Left renal pelvis (tissue), 4 donors: ENCODE measurements at places on chromosomes 1 and 21.

DNA sequence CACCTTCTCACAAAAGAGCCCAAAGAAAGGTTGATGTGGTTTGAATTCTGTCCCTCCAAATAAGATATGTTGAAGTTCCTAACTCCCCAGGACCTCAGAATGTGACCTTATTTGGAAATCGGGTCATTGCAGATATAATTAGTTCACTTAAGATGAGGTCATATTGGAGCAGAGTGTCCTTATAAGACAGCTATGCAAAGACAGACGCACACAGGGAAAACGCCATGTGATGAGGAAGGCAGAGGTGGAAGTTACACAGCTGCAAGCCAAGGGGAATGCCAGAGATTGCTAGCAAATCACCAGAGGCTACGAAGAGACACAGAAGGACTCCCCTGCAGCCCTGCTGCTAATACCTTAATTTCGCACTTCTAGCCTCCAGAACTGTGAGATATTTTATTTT is 5.2 kb upstream of the ABCB10 start:
- no peak for DNase-seq

DNA sequence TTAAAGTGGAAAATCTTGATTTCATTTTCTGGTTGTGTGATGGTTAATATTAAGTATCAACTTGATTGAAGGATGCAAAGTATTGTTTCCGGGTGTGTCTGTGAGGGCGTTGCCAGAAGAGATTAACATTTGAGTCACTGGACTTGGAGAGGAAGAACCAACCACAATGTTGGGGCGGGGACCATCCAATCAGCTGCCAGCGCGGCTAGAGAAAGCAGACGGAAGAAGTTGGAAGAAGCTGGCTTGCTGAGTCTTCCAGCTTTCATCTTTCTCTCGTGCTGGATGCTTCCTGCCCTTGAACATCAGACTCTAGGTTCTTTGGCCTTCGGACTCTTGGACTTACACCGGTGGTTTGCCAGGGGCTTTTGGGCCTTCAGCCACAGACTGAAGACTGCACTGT is 832.6 kb upstream of the TMPRSS15 start:
- DNase-seq = no peak

GRCh38 chr1:10530281-10530740 is 55.6 kb downstream of the PEX14 start:
- DNase-seq = no peak

GRCh38 chr1:3180915-3181314 is 111.9 kb downstream of the PRDM16 start:
- no peak for DNase-seq

DNA sequence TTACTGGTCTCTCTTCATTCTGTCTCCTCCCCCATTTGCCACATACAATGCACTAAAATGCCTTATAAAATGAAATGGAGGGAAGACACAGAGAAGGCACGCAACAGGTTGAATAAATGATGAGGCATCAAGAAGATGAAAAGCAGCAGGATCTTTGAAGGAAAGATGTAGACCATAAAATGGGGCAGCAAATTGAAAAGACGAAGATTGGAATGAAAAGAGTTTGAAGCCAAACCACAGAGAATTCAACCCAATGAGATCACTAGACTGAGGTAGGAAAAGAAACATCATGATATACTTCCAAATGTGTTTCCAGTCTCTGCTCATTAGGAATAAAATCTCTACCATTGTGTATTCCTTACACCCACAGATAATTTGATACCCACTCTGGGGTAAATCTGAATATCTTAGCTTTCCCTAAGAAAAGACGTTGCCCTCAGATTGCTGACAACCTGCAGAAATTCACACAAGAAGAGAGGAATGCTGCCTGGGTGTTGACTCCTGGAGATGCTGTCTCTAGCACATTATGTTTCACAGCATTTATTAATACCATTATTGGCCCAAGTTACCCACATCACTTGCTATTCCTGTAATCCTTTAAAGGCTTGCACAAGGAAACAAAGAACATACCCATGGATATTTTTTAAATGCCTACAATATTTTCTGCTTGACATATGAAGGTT is 230.9 kb downstream of the LTN1 start:
- DNase-seq = no peak

GRCh38 chr1:20248971-20249612 is 41.6 kb upstream of the VWA5B1 start:
- no peak for DNase-seq

GRCh38 chr1:11957398-11957797 is 22.8 kb upstream of the MFN2 start:
- DNase-seq = no peak

DNA sequence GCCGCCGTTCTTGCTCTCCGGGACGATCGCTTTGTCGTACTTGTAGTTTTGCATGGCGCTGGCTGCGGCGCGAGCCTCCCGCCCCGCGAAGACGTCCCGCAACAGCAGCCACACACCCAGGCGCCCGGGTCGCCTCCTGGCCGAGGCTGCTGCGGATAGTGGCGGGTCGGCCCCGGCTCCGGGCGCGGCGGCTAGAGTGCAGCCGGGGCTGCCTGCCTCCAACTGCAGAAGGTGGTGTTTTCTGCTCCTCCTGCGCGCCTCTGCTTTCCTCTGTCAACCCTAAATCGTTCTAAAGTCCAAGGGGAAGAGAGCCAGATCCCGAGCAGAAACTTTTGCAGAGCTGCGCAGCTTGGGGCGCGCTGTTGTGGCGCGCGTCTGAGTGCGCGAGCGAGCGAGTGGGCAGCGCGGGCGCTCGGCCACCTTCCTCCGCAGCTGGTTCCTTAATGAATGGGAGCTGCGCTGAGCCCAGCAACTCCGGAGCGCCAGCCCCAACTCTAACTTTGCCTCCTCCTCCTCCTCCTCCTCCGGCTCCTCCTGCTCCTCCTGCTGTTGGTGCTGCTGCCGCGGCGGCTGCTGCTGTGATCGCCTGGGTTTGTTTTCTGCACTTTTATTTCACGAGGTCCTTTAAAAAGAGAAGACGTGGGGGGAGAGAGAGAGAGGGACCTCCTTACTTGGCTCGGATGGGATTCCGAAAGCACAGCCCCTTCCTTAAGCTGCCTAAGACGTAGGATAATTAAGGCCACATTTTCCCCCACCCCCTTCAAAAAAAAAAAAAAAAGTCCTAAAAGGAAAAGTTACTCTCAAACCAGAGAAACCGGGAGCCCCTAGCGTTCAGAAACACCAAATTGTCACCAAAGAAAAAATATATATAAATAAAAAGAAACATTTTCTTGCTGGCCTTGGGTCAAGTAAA is at the start of gene PLPP3:
Gene PLPP3, minus strand, starts transcription at position 601 of the 913 bp plus-strand sequence. Its CDS starts 547 bp downstream, at position 54.
- DNase-seq = peak; percentile 85

GRCh38 chr1:167899253-167899681 is 14.7 kb downstream of the ADCY10 start:
- DNase-seq = no peak

- no peak for DNase-seq
Observed at GRCh38 chr1:94539496-94539895, 2.1 kb downstream of the F3 start.

GRCh38 chr1:153798468-153798780 is 23.2 kb downstream of the SLC27A3 start:
- no peak for DNase-seq

- DNase-seq = no peak
Observed at GRCh38 chr1:87599569-87599968, 270.9 kb downstream of the LMO4 start.

DNA sequence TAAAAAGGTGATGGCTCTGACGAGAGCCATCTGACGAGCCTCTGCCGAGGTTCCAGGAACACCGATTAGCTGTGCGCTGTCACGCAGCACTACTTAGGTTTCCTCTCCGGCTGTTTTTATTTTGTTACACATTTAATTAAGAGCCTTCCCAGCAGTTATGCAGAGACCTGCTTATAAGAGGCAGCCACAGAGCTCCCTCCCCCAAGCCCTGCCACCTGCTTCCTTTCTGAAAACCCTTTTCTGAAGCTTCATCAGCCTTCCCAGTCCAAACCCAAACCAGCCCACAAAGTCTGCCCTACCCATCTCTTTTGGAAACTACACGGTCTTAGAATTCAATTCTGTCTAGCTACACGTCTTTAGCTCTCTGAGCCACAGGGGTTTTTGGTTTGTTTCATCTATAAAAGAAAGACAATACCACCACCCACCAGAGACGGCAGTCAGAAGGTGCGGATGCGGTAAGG is 49.1 kb downstream of the ERI3 start:
- DNase-seq = no peak

- DNase-seq = no peak
Observed at GRCh38 chr1:186454981-186455380, 5.9 kb downstream of the PDC start.

DNA sequence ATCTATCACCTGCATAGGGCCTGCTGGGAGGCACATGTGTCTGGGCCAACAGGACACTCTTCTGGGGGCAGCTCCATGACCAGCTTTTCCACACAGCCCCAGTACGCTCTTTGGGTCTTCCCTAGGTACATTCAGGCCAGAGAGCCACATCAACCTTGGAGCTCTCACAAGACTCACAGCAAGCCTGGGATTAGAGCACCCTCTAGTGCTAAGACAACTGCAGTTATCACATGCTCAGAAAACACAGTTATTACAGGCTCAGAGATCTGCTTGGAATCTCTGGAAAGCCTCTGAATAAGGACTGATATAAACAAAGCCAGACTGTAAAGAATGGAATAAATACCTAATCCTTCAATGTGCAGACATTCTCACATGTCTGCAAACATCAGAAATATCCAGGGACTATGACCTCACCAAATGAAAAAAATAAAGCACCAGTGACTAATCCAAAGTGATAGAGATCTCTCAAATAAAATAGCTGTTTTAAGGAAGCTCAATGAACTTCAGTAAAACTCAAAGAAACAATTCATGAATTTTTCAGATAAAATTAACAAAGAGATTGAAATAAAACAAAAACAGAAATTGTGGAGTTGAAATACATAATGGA is 563.9 kb upstream of the NR5A2 start:
- no peak for DNase-seq

DNA sequence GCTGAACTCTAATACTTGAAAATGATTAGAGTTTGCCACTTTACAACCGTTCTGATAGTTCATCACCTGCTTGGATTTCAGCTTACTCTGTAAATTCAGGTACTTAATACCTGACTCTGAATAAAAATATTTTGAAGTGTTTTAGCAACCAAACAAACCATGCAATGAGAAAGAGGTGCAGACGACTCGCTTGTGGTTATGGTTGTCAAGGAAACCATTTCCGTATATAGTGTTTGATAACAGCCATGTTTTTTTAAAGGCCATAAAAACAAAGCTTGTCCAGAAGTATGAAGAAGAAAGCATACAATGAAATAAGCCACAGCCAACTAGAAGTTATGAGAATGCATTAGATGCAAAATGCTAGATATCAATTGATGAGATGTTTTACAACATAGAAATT is 167.2 kb upstream of the HMCN1 start:
- no peak for DNase-seq

GRCh38 chr1:65459397-65459768 is 38.9 kb downstream of the LEPR start:
- DNase-seq = no peak

GRCh38 chr1:234773936-234774677 is 164.1 kb upstream of the IRF2BP2 start:
- DNase-seq = no peak

GRCh38 chr1:36232212-36233095 is 8.2 kb downstream of the THRAP3 start:
- no peak for DNase-seq

GRCh38 chr1:182786223-182786994 is 3.2 kb upstream of the NPL start:
- DNase-seq = no peak

GRCh38 chr1:42825036-42825851 is 8.0 kb upstream of the SVBP start:
- no peak for DNase-seq

DNA sequence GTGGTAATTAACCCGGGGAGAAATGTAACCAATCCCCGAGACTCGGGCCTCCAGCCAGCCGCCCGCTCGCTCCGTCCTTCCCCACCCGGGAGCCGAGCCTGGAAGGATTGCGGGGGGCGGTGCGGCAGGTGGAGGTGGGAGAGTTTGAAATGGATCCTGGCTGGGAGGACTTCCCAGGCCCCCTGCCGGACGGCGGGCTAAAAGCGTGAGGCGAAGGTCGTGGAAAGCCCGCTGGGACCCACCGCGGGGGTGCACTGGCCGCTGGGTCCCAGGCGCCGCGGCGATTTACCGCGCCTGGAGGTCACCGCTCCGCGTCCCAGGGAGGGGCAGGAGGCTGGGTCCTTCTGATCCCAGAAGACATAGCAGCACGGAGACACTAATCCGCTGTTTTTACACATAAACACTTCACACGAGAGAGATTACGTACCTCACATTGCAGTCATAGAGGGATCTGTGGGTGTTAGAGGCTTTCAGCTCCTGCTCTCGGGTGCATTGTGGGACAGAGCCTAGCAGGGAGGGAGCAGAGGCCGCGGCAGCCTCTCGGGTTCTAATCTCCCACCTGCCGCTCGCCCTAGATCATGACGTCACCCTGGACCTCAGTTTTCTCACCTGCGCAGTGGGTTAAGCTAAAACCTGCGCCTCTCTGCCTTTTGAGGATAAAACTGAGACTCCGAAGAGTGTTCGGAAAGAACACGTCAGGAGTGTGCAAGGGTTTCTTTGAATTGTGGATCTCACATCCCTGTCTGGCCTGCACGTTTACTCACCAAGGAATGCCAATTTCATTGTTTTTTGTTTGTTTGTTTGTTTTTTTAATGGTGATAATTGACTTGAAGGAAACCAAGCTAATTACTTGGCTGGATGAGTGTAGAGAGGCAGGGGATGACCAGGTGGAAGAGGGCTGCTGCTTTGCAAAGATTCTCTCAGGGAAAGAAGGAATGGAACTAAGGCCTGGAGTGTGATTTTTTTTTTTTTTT is 17.1 kb upstream of the TMEM9 start:
- DNase-seq = no peak

- no peak for DNase-seq
Observed at GRCh38 chr1:80278936-80279335, 1272.4 kb upstream of the ADGRL4 start.

DNA sequence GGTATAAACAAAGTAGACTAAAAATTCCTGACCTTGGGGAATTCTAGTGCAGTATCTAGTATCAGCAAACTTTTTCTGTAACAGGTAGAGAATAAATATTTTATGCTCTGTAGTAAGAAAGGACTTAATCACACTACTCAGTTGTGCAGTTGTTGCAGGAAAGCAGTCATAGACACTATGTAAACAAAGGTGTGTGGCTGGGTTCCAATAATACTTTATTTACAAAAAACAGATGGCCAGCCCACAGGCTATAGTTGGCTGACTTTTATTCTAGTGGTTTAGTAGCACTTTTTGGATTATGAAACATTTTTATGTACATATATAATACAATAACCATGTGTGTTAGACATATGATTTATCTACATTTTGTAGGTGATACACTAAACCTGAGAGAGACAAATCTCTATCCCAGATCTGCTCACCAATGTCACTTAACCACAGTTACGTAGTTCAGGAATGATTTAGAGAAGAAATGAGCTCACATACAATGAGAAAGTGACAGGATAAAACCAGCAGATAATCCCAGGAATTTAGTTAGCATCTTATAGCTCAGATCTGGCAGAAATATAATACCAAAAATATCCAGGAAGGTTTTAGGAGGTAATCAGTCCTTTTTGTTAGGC is 56.1 kb downstream of the MIER1 start:
- no peak for DNase-seq

DNA sequence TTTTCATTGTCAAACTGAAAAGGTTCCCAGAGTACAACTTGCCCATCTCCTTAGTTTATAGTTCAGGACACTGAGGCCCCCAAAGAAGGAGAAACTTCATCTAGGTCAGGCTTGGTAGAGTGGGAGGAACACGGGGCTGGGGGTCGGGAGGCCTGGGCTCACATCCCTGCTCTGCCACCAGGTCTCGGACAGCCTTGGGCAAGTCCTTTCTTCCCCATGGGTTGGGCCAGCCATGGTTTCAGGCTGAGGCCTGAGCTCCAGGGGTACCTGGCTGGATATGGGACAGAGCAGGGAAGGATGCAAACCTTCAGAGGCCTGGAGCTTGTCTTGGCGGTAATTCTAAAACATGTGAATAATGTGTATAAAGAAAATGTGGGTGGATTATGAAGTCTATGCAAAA is 17.0 kb downstream of the FOXO6 start:
- no peak for DNase-seq
